HS-27A (cell line): ENCODE measurements at places on chromosomes 1 and 21.

DNA sequence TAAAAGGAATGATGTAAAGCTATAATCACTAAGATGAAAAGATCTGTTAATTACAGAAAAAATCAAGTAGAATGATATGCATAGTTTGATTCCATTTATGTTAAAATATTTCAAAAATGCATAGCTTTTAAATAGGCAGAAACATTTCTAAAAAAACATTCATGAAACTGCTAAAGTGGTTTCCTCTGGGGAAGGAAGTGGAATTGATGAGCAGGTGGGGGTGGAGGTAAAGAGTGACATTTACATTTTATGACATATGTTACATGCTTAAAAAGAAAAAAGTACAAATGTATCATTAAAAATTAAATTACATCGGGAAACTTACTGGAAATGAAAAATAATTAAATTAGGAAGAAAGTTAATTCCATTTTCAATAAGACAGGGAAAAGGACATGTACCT lies 42.8 kb upstream of the JAK1 start:
- DNase-seq = no peak

GRCh38 chr1:201648066-201648906 lies 109.4 kb downstream of the NAV1 start:
- no peak for DNase-seq

DNA sequence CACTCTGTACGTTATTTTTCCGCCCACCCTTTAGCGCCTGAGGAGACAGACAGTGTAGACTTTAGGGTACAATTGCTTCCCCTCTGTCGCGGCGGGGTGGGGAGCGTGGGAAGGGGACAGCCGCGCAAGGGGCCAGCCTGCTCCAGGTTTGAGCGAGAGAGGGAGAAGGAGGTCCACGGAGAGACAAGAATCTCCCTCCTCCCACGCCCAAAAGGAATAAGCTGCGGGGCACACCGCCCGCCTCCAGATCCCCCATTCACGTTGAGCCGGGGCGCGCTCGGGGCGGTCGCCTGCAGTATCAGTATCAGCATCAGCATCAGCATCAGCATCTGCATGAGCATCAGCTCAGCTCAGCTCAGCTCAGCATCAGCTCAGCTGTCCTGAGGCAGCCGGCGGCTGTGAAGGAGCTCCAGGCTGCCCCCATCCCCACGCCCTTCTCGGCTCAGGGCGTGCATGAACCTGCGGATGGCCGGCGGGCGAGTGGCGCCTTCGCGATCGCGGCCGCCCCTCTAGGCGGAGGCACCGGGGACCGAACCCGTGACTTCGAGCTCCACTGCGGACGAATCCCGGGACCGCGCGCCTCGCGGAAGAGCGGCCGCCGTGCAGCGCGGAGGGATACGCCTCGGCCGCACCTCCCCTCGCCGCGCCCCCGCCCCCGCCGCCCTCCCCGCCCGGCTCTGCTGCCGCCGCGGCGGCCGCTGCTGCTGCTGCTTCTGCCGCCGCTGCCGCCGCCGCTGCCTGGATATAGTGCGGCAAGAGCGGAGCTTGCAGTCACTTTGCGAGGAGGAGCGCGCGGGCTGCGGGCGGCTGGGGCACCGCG lies at the start of gene NCAM2:
Gene NCAM2 (plus strand): TSS at position 774 of the 820 bp plus-strand sequence.
- DNase-seq = no peak

DNA sequence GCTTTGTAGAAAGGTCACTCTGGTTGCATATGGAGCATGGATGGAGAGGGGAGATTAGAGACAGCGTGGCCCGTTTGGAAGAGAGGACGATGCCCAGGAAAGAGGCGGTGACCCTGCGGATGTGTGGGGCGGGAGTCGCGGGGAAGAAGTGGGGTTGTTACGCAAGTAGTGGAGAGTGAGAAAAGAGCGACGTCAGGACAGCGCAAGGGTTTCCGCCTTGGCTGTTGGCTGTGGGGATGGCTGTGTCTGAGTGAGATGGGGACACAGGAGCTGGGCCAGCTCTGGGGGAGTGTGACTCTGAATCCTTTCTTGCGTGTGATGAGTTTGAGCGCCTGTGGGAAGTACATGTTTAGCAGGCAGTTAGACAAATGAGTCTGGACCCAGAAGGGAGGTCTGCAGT lies 3.8 kb downstream of the B4GALT2 start:
- DNase-seq = no peak

DNA sequence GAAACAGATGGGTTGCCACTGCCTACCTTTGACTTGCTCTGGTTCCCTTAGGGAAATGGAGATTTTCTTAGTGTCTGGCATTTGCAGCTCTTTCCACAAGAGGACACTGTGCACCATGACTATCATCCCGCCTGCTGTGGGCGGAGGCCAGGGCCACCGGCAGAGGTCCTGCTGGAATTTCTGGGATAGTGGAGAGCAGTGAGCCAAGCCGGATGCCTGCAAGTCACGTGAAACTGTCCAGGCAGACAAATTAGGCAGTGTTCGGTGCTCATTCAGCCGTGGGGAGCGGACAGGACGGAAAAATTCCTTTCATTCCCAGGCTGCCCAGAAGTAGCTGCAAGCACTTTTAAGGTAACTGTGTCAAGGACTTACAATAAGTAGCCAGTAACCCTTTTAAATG lies 43.4 kb downstream of the IGSF5 start:
- peak; percentile 23 for DNase-seq

GRCh38 chr1:205077934-205078311 lies 6.3 kb downstream of the TMEM81 start:
- no peak for DNase-seq

- DNase-seq = no peak
Measured at GRCh38 chr1:187646536-187647107, 817.9 kb downstream of the PLA2G4A start.

- DNase-seq = no peak
Measured at GRCh38 chr1:181513786-181514297, 30.5 kb downstream of the CACNA1E start.

- no peak for DNase-seq
Measured at GRCh38 chr1:21696931-21697330, 27.8 kb upstream of the RAP1GAP start.

DNA sequence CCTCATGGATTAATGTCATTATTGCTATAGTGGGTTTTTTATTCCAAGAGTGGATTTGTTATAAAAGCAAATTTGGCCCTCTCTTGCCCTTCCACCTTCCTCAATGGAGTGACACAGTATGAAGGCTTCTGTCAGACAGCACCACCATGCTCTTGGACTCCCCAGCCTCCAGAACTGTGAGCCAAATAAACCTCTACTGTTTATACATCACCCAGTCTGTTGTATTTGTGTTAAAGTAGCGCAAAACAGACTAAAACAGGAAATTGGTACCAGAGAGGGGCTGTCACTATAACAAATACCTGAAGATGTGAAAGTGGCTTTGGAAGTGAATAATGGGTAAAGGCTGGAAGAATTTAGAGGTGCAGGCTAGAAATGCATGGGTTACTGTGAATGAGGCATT lies 38.0 kb upstream of the DMRTB1 start:
- no peak for DNase-seq

- no peak for DNase-seq
Measured at GRCh38 chr21:44888581-44889550, 15.4 kb upstream of the PTTG1IP start.

DNA sequence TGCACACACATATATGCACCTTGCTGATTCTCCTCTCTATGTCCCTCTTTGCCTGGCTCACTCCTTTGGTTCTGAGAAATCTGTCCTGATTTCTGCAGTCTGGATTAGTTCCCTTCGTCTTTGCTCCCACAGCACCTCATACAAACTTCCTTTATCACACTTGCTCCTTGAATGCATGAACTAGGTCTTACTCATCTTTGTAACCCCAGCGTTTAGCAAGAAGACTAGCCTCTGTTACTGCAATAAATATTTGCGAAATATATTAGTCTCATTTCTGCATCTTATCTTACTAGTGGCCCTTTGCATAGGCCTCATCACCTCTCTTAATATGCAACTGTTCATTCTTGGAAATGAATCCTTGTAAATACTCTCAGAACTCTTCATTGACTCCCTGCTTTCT lies 11.4 kb downstream of the SMYD2 start:
- DNase-seq = no peak

DNA sequence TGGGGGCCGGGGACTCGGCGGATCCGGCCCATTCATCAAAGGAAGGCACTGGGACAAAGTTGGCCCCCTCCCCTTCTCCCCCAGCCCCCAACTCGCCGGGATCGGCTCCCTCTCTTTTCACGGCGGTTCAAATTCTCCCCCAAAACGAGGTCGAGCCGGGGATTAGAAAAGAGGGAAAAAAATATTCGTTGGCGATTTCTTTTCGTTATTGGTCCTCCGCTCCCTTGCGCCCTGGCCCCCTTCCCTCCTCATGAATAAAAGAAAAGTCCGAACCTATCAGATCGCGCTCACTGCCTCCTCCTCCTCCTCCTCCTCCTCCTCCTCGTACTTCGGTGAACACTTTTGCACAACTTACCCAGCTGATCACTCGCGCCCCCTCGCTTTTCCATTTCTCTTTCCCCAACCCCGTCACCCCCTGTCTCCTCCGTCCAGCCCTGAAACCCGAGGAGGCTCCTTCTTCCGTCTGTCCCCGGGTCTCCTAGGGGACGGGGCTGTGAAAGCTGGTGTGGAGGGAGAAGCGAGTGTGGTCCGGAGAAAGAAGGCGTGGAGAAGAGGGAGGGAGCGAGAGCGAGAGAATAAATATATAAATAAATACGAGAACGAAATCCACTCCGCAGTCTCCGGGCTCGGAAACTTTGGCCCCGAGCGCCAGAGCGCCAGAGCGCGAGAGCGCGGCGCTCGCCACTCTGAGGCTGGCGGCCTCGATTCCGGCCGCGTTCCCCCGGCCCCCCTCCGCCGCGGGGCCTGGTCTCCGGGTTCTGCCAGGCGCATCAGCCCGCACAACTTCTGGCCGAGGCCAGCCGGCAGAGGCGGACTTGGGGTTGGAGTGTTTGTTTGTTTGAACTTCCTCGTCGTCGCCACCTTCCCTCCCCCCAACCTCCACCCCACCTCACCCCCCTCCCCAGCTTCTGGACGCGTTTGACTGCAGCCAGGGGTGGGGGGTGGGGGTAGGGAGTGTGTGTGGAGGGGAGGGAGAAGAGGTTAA lies at the start of gene PAX7:
Gene PAX7 (plus strand): TSS at position 336 of the 985 bp plus-strand sequence. CDS start 758 bp downstream, outside the sequence.
- no peak for DNase-seq

GRCh38 chr1:176699821-176700220 lies 236.8 kb downstream of the PAPPA2 start:
- DNase-seq = no peak

DNA sequence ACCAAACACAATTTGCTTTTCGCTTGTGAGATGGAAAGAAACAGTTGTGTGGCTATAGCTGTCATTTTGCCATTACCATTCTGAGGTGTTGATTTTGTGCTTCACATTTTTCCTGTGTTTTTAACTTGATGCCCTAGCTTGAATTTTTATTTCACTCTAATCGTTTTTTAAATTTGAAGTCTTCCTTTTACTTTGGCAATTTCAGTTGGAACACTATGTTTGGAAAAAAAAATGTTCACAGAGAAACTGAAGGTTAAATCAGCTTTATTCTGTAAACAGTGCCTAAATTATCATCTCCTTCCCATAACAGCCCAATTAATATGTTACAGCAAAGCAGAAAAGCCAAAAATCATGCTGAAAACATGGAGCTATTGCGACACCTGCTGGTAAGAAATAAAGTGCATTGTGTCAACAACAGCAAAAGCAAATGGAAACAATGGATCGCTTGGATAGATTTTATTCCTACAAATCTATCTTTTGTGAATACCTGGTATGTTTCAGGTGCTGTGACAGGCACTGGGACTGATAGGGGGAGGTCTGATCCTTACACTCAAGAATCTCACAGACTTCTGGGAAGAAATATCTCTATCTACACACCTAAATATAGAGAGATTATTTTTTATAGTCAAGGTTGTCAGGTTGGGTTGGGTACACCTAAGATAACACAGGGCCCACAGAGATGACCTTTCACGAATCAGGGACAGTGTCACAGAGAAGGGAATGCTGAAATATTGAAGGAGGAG lies 16.2 kb upstream of the ERICH3 start:
- peak; percentile 46 for DNase-seq

DNA sequence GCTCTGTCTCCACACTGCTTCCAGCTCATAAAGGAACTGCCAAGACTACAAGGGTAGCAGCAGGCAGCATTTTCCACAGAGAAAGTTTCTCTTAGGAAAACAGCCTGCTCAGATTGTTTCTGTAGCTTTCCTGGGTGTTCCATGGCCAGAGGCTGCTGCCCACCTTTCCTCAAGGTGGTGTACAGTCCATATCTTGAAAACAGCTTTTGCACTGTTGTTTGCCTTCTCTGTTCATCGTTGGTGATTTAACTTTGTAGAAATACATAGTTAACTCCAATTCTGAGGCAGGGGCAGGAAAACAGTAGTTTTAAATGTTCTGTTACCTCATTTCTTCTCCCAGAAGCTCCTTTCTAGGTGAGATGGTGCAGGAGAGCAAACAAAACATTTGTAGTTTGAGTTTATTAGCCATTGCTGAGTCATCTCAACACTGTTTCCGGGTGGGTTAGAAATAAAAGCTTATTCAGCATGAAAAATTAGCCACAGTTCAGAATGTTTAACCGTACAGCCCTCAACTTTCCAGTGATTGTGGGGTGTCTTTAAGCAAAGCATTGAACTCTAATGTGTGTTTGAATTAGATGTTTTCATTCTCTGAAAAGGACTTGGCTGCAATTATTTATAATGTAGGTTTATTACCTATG lies 41.7 kb downstream of the DIP2A start:
- DNase-seq = no peak

DNA sequence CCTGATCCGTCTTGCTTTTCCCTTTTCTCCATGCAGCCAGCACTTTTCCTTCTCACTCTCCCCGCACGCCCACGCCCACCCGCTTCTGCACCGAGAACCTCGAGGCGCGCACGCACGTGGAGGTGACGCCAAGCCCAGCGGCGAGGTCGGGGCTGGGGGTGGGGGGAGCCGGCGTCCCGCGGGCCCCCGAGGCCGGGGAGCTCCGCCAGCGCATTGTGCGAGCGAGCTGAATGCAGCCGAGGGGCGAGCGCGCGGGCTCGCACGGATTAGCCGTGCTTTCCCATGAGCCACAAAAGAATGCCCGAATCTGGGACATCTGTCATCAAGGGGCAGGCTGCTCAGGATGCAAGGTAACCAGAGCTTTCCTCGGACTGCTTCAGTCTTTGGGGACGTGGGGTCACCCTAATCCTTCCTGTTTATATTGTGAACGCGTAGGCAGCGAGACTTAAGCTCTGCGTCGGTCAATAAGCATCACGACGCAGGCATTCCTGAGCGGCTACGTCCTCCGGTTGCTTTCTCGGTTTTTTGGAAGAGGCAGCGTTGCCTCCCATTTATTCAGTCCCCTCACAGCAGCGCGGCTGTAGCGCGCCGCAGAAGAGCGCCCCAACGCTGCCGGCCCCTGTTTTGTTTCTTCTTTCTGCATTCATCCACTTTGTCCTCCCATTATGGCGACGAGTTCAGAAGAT lies 67.3 kb upstream of the AKT3 start:
- DNase-seq = peak; percentile 75

GRCh38 chr1:201164645-201165044 lies 10.4 kb upstream of the TMEM9 start:
- no peak for DNase-seq

DNA sequence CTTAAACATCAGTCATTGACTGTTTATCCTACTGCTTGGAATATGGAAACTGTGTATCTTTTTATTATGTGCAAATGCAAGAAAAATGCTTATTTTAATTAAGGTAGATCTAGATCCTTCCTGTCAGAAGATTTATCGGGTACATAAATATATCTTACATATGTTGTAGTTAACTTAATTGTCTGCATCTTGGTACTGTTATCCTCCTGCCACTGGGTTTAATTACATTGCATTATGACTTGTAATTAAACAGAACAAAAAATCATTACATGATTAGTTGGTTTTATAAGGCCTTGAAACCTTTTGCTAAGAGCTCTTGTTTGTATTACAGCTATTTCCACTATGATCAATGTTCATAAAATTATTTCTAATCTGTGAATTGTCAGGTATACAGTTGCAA lies 211.2 kb downstream of the PTGER3 start:
- no peak for DNase-seq

GRCh38 chr21:44969931-44970755 lies 30.3 kb downstream of the SLX9 start:
- no peak for DNase-seq
